GM12864 (cell line): ENCODE measurements at places on chromosomes 2 and 18.

DNA sequence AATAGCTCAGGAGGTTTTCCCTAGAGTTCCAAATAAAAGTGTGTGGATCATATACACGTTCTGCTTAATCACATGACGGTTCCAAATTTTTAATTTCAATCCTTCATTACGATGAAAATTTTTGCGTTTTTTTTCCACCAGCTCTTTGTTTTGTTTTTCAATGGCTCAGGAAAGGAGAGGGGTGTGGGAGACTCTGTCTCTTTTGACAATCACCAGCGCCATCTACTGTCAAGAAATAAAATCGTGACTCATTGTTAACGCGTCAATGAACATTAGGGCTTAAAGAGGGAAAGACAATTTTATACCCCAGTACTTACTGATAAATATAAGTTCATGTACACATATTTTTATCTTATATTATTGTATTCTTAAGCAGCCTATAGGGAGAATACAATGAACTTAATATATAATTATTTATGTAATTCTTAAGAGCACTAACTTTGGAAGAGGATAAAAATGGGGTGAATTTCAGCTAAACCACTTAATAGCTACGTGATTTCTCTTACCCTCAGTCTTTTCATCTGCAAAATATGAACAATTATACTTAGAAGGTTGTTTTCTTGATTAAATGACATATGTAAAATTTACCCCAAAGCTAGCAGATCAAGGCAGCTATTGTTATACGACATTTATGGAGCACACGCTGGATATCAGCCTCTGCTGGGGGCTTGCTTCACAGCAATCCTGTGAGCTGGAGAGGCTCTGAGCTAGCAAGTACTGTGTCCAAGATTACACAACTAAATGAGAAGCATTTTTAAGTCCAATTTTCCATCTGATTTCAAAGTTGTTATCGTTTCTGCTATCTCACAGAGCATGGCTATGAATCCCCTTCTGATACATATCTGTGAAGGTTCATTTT lies 47.4 kb upstream of the RMDN2 start:
- DNase-seq: peak; percentile 25

DNA sequence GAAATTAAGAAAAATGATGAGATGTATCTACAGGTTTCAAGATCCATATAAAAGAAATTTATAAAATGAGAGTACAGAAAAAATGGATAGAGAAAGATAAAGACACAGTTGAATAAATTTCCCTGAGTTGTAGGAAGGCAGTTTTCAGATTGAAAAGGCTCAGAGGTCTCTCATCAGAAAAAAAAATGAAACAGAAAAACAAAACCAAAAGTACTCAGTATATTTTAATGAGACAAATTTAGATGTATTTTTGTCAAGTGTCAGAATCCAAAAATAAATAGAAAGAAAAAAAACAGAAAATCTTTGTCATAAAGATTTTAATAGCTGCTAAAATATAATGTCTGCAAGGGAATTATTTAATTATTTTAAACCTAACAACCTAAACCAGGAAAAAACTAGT lies 520.5 kb downstream of the KCNJ3 start:
- no peak for DNase-seq

GRCh38 chr2:237819231-237819630 lies 20.7 kb downstream of the RBM44 start:
- no peak for DNase-seq

DNA sequence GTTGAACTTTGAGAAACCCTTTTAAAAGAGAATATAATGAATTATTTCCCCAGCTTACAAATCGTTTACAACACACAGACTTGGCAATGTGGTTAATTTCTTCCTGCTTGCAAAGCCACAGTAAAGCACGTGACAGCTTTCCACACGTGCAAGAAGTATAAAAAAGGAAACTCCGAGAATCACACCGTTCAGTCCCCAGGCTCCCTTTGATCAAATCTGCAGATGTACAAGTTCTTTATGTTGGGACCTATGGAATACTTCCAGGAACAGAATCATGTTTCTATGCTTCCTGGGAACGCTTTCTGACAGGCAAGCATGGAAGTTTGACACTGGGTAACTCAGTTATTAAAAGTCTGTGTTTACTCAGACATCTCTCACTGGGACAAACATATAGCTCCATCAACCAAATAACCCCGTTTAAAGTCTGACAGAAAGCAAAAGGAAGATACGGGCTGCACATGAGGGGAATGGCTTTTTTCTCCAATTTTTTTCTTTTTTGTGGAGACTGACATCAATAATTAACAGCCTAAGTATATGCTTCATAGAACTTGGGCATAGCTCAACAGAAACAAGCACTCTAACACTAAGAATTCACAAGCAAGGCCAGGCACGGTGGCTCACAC lies 134.8 kb downstream of the EIPR1 start:
- no peak for DNase-seq

DNA sequence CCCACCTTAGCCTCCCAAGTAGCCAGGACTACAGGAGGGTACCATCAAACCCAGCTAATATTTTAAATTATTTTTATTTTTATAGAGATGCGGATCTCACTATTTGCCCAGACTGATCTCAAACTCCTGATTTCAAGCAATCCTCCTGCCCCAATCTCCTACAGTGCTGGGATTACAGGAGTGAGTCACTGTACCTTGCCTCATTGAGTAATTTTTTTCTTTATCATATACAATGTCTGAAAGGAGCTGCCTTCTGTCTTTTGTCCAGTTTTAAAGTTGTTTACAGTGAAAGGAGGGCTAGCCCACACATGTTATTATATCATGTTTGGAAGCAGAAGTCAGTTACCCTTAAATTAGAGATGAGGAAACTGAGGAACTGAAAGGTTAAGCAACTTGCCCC lies 32.5 kb downstream of the PRKRA start:
- no peak for DNase-seq

DNA sequence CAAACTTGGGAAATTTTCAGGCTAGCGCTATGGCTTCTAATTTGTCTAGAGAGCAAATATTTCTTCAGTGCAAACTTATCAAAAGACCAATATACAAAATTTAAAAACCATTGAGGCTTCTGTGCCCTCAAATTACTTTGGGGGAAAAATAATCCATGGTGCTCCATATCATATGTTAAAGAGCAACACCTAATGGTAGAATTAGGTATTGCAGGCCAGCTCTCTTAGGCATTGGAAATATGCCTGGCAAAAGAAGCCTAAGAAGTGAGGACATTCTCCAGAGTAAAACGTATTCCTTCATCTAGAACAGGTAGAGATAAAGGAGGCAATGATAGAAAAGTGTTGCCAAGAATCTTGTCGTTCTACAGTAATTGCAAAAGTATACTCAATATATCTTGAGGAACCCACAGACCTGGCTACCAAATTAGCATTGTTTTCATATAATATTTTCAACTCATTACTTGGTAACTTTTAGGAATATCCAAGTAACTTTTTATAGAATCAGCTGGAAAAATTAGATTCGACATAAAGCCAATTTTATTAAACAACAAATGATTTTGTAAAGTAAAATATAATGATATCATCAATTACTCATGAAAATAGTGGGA lies 401.1 kb downstream of the BCL11A start:
- DNase-seq: no peak

- no peak for DNase-seq
These were observed 1.3 kb upstream of the CHRNA1 start for GRCh38 chr2:174765576-174765975.

DNA sequence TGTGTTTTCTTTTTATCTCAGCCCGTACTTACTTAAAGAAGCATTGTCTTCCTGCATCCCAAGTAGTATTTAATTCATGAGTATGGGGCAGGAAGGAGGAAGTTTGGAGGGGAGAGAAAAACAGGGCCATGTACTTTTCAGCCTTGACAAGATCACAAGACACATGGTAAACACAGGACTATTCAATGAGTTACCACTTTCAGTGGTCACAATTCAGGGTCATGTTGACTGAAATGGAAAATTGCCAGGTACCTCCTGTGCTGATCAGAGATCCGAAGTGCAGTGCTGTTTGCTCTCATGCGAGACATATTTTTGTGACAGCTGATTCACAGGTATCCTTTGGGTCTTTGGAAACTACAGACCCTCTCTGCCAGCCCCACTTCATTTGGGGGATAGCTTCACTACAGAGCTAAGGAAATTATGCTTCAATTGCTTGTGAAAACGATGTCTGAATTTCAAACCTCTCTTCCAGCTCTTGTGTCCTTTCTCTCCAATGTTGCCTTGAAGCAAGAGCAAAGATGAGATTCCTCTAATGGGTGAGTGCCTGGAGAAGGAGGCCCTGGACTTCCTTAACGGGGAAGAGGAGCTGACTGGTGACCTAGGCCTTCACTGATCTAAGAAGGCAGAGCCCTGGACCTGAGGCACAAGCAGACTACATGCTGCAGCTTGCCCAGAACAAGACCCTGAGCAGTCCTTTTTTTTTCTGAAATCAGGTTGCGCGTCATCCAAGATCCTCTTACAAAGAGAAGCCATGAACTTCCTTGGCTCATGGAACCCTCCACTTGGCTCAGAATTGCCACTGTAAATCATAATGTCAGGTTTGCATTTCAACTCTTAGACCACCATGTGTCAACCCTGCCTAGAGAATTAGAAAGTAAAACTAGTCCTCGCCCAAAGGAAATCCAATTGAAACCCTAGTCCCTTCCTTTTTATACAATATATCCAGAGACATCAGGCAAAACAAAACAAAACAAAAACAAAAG lies 44.1 kb downstream of the EVA1A start:
- DNase-seq: no peak
